ENCODE measurements at places on chromosomes 1 and 21.

DNA sequence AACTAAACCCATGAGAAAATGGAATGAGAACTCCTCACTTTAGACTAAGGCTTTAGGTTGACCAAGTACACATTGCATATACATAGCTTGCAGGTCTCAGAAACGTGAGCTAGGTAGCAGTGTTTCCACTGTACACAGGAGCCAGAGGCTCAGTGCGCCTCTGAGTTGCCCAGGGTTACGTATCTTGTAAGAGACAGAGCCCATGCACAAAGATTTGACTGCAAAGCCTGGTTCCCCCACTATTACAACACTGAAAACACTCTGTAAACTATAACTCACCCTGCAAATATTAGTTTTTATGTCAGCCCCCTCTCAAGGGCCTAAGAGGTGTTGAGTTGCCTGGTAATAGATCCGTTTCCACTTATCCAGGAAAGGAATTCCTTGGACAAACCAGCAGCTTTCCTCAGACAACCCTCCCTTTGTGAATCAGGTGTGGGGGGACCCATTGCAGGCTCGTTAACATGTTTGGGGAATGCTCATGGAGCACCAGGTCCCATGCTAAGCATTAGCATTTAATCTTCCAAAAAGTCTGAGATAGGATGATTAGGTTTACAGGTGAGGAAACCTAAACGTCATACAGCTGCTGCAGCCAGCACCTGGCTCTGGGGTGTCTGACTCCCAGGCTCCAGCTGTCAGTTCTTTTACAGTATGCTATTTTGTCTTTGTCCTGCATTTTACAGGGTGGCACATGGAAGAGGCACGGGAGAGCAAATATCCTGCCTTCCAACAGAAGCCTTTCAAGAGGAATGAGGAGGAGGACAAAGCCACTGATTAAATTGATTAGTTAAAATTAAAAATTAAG is 25.7 kb downstream of the TENT5C start:
- DNase-seq = no peak

DNA sequence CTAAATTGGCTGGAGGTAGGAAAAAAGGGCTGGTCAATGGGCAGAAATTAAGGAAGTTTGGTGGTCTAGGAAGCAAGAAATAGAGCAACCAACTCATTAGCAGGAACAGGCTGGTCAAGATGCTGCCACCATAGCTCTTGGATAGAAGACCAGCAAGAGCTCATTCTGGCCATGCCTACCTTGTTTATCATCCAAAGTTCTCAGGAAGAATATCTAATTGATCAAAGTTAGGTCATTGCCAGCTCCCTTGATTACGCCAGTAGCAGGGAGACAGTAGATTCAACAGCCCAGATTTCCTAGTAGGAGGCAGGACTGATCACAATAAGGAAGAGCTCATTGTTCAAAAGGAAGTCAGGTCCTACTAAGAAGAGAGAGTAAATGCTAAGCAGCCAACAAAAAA is 370.2 kb downstream of the GPATCH2 start:
- no peak for DNase-seq

DNA sequence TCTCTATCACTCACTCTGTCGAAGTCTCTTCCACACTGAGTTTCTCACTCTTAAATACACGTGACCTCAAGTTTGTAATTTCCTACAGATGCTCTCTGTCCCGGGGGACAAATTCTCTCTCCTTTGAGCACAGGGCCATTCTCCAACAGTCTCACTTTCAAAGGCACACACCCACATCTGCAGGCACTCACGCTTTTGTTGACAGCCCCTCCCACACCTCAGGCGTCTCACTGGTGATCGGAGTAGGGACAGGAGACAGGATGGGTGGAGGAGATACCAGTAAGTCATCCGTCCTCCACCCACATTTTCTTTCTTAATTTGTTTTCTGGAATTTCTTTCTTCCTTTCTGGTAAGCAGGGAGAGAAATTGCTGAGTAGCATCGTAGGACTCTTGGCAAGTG is 40.6 kb upstream of the GREM2 start:
- DNase-seq = no peak

GRCh38 chr21:44846485-44847260 is 26.8 kb downstream of the PTTG1IP start:
- no peak for DNase-seq

- no peak for DNase-seq
Observed at GRCh38 chr1:71882637-71883036, 399.7 kb downstream of the NEGR1 start.

GRCh38 chr1:38964140-38964548 is 22.5 kb upstream of the RHBDL2 start:
- no peak for DNase-seq

- no peak for DNase-seq
Observed at GRCh38 chr1:175714350-175714749, 29.0 kb downstream of the TNR start.

- DNase-seq = no peak
Observed at GRCh38 chr1:65343286-65343685, 33.9 kb downstream of the DNAJC6 start.

GRCh38 chr1:46246548-46247435 is 771 bp upstream of the RAD54L start:
- peak; percentile 53 for DNase-seq

DNA sequence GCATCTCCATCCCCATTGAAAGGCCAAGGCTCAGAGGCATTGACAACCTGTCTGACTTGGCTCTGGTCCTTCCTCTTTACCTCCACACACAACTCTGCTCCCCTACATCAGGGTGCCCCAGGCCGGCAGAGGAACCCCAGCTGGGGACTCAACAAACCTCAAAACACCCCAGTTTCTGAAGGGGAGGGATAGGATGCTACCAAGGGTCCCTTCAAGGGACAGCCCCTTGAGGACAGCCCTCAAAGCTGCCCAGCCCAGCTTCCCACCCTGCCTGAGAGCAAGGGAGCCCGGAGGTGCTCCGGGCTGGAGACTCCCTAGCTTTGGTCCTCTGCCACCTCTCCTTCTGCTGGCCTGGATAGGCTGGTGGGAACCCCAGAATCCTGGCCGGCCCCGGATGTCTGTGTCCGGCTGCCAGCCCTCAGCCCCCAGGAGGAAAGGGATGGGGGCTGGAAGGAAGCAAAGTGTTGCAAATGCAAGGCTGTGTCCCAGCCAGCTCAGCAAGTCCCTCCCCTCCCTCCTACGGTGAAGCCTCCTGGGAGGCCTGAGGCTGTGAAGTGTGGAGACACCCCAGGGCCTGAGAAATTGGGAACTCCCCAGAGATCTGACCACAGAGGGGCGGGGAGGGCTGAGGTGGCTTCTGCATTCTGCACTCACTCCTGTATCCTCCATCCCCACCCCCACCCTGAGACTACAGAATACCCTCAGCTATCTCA is 1.1 kb upstream of the MARCKSL1 start:
- DNase-seq = no peak

- DNase-seq = no peak
Observed at GRCh38 chr1:94698759-94699502, 121.2 kb upstream of the SLC44A3 start.

- peak; percentile 45 for DNase-seq
Observed at GRCh38 chr1:164635803-164636731, 77.1 kb downstream of the PBX1 start.

DNA sequence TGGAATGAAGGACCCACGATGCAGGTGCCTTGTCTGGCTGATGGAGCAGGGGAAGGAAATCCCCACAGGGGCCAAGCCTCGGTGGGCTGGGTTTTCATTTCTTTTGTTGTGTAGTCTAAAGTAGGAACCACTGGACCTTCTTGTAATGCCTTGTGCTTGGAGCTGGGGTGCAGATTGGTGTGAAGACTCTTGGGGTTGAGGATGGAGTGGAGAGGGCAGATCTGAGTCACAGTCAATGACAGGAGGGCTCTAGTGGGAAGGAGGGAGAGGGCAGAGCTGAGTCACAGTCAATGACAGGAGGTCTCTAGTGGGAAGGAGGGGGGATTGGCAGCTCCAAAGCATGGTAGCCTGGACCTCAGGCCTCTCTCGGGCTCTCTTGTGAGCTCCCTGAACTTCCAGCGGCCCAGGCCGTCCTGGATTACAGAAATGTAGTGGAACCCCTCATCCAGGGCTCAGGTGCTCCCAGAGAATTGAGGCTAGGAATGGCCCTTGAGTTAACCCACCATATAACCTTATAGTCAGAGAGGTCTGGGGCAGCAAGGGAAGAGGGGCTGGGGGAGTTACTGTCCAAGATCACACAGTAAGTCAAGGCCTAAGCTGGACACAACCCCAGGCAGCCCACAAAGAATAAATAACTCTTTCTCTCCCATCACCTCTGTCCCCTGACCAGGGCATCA is 313.8 kb downstream of the MATN1 start:
- no peak for DNase-seq

DNA sequence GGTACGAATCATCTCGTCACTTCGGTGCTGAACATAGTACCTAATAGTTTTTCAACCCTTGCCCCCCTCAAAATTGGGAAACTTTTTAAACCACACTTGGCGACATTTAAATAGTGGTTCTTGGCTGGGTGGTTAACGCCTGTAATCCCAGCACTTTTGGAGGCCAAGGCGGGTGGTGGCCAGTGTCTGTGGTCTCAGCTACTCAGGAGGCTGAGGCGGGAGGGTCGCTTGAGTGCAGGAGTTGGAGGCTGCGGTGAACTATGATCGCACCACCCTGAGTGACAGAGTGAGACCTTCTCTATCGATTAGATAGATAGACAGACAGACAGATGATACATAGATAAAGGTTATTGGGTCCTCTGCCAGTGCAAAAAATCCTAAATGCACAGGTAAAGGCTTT is 55.5 kb upstream of the RASAL2 start:
- no peak for DNase-seq

- DNase-seq = peak; percentile 30
Observed at GRCh38 chr1:239493811-239494414, 107.5 kb downstream of the CHRM3 start.

- DNase-seq = no peak
Observed at GRCh38 chr1:89657886-89658285, 25.0 kb downstream of the LRRC8C start.

GRCh38 chr1:51514733-51515132 is 4.3 kb downstream of the EPS15 start:
- no peak for DNase-seq

DNA sequence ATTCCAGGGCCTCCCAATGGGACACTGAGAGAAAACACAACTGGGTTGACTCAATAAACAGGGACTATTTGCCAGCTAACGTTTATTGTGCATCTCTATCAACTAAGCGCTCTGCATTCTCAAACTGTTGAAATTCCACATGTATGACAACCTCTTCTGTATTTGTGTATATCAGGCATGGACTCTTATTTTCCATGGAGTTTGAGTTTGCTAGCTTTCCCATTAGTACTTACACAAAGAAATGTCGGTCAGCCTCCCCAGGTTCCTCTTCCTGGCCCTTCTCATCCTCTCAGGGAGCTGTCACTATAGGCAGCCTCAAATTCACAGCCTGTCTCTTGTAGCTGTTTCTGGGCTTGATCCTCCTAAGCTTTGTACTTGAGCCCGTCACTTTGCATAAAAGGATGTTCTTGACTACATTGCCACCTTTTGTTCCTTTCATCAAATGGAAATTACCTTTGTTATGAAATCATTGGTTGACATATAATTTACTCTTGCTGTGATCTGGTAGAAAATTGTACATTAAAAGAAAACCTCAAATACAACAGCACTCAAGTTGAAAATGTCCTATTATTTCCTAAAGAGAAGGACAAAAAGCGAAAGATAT is 60.0 kb upstream of the NTPCR start:
- no peak for DNase-seq

- no peak for DNase-seq
Observed at GRCh38 chr1:159993911-159994310, 37.9 kb downstream of the PIGM start.

DNA sequence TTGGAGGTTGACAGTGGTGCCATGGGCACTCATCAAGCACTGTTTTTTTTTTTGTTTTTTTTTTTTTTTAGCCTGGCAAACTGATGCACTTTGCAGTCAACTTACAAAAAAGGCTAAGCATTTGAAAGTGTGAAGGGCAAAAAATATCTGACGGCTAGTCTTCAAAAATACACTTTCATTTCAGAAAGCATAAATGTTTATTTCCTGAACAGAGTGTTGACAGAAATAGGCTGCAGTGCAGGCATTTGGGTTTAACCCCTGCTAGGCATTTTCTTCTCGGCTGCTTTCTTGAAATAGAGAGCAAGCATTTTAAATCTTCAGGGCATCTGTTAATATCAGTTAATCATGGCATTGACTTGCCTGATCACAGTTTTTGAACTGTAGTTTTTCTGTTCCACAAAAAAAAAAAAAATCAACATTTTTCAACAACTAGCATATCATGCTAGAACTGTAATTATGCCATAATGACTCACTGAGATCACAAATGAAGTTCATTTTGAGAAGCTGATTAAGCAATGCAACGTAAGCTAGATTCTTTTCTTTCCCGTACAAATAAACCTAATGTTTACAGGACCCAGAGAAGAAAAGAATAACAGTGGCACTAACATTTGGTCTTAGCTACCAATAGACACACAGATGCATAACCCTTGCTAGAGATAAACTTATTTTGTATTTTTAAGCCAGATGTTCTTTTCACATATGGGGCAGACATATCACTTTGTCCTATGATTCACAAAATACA is 100.4 kb upstream of the USH2A start:
- no peak for DNase-seq

DNA sequence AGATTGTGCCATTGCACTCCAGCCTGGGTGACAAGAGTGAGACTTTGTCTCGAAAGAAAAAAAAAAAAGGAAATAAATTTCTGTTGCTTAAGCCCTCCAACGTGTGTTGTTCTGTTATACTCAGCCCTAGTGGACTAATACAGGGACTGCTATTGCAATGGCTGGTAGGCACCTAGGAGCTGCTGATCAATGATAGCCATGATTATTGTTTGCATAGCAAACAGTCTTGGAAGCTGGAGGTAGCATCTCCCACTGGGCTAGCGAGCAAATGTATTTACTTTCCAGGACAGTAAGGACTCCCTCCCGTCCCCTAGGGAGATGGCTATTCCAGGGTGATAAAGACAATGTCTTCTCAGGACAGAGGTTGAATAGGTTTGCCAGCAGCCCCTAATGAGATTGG is 13.5 kb upstream of the TNFRSF8 start:
- DNase-seq = no peak

DNA sequence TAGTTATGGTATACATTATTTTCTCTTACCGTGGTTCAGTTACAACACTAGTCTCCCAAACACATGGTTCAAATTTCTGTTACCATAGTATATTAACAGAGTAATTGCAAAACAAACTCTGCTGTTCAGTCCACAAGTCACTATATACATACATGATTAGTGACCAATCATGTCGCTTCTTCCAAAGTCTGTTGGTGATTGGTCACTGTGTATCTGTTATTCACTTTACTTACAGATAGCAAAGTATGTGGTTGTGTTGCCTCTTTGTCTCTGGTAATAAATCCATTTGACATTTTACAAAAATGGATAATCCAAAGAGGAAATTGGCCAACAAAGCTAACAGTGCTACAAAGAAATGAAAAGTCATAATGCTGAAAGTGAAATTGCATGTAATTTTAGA is 107.2 kb downstream of the RABGAP1L start:
- DNase-seq = no peak

DNA sequence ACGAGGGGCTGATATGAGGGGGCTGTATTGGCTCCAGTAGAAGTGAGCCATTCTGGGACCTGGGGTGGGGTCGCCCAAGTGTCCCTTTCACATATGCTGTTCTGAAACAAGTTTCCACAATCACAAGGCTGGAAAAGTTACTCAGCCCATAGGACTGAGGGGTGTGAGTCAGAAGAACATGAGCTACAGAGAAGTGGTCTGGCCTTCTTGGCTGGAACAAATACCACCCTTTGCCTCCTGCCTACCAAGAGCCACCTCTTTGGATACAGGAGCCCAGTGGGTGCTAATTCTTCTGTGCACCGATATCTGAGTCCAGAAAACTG is 42.4 kb downstream of the MEF2D start:
- DNase-seq = no peak

- DNase-seq = no peak
Observed at GRCh38 chr1:2353551-2354438, 37.6 kb downstream of the MORN1 start.
